ENCODE measurements at places on chromosomes 11 and 22. TPM values are rescaled to one million over a fixed set of nuclear protein-coding genes. Genes with fewer than 3 reads are reported as not detected.
A peak's percentile ranks its signal among the peaks of the same experiment; 100 is the strongest.

GRCh38 chr22:50169774-50170341 lies 673 bp upstream of the PANX2 start:
- DNase-seq: no peak

DNA sequence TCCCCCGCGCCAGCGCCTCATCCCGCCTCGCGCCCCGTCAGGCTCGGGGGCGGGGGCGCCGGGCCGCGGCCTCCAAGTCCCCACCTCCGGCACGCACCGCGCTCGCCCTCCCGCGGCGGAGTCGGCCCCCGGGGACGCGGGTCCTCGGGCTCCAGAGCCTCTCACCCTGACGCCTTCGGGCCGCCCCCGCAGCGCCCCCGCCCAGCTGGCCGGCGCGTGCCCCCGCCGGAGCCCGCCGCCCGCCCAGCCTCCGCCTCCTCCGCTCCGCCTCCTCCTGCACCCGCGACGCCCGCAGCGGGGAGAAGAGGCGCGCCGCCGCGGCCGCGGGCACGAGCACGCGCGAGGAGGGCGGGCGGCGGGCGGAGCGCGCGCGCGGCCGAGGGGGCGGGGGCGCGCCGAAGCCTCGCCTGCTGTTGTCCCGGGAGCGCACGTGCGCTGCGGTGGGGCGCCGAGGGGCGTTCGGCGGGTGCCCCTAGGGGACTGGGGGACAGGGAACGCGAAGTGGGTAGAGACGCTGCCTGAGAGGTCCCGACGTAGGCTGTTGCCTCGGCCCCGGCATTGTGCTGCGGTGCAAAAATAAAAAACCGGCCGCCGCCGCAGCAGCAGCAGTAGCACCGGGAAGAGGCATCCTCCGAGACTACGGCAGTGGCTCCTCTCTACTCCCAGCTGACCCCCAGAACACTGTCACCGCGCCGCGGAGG lies 87.4 kb upstream of the ARHGAP32 start:
- DNase-seq: peak; percentile 83

Gene TRIM64
- not detected for polyA plus RNA-seq

Gene HTR3A
- polyA plus RNA-seq: 0.10 TPM

Gene DEUP1
- polyA plus RNA-seq: 2.9 TPM

Gene RIBC2
- 8.7 TPM for polyA plus RNA-seq

Gene SAA1
- polyA plus RNA-seq: not detected

All from right lung (tissue), 10 donors.